ENCODE measurements at places on chromosomes 7 and 10.

DNA sequence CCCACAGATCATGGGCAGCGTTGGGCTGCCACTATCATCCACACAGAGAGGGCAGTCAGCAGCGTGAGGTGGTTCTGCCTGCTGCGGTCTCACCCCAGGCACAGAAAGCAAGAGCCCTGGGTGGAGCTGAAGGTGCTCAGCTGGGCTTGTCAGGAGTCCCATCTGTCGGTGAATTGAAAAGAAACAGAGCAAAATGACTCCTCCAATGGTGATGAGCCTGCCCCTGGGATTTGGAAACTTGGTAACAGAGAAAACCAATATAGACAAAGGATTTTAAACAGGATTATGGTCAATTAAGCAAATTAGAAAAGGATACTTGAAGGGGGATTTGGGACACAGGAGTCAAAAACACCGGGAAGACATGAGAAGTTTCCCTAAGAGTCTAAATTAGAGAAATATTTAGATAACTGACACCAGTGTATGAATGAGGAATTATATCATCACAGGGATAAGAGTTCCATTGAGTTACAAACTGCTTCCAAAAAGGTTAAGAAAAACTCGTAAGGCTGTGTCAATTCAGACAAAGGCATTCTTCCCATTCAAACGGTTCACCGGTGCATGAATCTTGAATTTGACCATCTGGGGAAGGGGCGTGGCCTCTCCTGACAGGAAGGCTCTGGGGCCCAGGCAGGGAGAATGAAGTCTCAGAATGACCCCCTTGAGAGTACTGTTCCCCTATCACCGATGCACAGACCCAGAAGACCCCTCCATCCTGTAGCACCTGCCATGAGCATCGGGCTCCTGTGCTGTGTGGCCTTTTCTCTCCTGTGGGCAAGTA is 70.0 kb upstream of the PRSS58 start:
- H3K27me3 ChIP-seq: no peaks in the 10 kb centered on the region
- H3K4me3 ChIP-seq: no peak overlapping the region
- peaks cover 61% of the 10 kb centered on the region for H3K4me1 ChIP-seq

DNA sequence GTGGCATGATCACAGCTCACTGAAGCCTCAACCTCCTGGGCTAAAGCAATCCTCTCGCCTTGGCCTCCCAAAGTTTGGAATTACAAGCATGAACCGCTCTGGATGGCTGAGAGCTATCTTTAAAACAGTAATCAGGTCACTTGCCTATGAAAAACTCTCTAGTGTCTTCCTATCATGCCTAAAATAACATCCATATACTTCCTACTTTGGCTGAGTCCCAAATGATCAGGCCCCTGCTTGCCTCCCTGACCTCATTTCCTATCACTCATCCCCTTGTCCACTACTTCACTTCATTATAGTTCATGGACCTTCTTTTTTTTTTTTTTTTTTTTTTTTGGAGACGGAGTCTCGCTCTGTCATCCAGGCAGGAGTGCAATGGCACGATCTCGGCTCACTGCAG is 28.0 kb downstream of the SEPTIN7 start:
- H3K36me3 ChIP-seq: peaks cover 18% of the 10 kb centered on the region
- peaks cover 9% of the 10 kb centered on the region for H3K4me1 ChIP-seq
- H3K4me3 ChIP-seq: no peak overlapping the region
- no peaks in the 10 kb centered on the region for H3K27me3 ChIP-seq

DNA sequence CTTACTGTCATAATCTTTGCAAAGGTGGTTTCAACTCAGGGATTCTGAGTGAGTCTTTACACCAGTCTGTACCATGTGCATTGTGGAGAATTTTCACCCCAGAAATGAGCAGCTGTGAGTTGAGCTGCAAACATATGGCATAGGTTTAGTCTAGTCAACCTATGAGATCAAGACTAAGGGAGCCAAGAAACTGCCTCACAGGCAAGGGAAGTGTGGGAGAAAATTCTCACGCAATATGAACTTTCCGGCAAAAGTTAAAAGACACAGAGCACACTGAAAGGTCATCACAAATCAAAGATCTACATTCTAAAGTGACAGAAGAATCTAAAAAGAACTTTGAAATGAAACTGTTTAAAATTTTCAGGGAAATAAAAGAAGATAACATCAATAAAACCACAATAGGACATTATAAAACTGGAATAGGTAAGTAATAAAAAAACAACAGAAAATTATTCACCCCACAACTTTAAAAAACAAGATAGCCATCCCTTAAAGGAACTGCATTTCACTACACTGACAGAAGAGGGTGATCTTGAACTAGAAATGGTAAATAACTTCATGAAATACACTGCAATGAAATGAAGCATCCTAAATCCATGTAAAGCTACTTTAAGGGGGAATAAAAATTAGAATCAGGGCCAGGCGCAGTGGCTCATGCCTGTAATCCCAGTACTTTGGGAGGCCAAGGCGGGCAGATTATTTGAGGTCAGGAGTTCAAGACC is 63.5 kb downstream of the LGI1 start:
- peaks cover 7% of the 10 kb centered on the region for H3K27me3 ChIP-seq
- H3K36me3 ChIP-seq: no peaks in the 10 kb centered on the region
- no peak overlapping the region for H3K27ac ChIP-seq

GRCh38 chr7:33677556-33677955 is 227.8 kb upstream of the BMPER start:
- H3K27me3 ChIP-seq: no peaks in the 10 kb centered on the region
- H3K4me1 ChIP-seq: no peaks in the 10 kb centered on the region
- no peak overlapping the region for H3K27ac ChIP-seq
- H3K4me3 ChIP-seq: no peak overlapping the region
- DNase-seq: no peak

- H3K4me1 ChIP-seq: no peaks in the 10 kb centered on the region
- H3K27me3 ChIP-seq: peaks cover 2% of the 10 kb centered on the region
- no peaks in the 10 kb centered on the region for H3K36me3 ChIP-seq
- no peak overlapping the region for H3K27ac ChIP-seq
- H3K4me3 ChIP-seq: no peak overlapping the region
Observed at GRCh38 chr7:145692237-145692950, 424.2 kb upstream of the CNTNAP2 start.

- no peak within 1 kb of the TSS for H3K27ac ChIP-seq
- H3K36me3 ChIP-seq: no peaks in the 10 kb centered on the region
- peaks cover 8% of the 10 kb centered on the region for H3K4me1 ChIP-seq
Observed at GRCh38 chr10:121598263-121599249, at the start of gene FGFR2. FGFR2 (minus strand) TSS chr10:121598444; CDS start chr10:121593817, 4,627 bp downstream.

DNA sequence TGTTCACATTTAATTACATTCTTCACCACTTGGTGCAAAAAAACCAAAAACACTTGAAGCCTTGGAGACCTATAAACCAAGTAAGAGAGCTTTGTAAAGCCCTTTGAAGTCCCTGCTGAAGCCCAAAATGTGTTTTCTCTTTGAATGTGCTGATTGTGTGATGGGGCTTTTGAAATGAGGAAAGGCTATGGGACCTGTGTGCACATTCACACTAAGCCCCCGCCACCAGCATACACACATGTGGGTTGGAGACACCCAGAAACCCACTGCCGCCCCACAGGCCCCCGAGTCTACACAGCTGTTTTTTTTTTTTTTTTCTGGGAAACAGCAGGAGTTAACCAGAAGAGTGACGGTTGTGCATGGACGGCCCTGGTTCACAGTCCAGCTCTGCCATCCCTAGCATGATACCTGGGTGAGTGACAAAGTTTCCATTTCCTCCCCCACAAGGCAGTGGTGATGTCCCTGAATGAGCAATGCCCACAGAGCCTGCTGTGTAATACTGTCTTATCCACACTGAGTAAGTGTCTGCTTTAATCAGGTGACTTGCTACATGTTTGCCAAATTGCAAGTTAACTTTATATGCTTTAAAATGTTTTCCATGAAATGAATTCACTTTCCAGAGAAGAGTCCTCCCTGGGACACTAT is 154.6 kb upstream of the GDF10 start:
- no peak overlapping the region for H3K27ac ChIP-seq
- no peak for DNase-seq
- H3K36me3 ChIP-seq: no peaks in the 10 kb centered on the region
- H3K27me3 ChIP-seq: no peaks in the 10 kb centered on the region
- H3K4me1 ChIP-seq: no peaks in the 10 kb centered on the region
- H3K4me3 ChIP-seq: no peak overlapping the region

- no peak for DNase-seq
- H3K27me3 ChIP-seq: peaks cover 21% of the 10 kb centered on the region
- H3K36me3 ChIP-seq: no peaks in the 10 kb centered on the region
- H3K4me1 ChIP-seq: no peaks in the 10 kb centered on the region
Observed at GRCh38 chr10:29245476-29245875, 43.4 kb upstream of the LYZL1 start.

DNA sequence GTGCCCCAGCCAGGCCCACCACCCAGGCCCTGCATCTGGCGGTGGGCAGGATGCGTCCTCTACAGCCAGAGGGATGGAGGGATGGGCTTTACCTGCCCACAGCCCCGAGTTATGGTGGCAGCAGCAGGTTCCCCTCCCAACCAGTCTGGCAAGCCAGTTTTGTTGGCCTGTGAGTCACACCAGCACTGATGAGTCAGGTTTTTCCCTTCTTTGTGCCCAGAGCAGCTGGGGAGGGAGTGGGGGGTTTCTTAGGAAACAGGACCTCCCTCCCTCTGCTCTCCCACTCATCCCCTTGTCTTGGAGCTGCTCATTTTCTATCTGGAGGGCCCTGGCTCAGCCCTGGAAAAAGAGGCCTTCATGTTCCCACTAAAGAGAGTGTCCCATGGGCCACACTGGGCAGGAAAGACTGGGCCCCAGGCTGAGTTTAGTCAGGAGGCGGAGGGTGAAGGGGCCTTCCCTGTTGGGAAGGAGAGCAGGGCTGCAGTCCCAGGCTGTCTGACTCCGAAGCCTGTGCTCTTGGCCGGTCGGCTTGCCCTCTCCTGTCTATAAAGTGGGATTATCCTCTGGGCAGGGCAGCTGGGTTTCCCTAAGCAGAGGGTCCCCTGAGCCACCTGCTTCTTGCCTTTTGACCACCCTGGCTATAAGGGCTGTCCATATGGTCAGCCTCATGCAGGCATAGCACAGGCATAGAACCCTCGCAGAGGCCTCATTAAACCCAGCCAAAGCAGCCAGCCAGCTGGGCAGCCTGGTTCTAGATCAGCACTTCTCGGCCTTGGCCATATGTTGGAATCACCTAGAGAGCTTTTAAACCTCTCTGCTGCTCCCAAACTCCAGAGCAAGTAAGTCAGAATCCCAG is 30.2 kb upstream of the ANKRD2 start:
- H3K4me1 ChIP-seq: peaks cover 30% of the 10 kb centered on the region
- H3K27ac ChIP-seq: peak overlapping the region; percentile 57
- H3K36me3 ChIP-seq: no peaks in the 10 kb centered on the region
- DNase-seq: peak; percentile 77

DNA sequence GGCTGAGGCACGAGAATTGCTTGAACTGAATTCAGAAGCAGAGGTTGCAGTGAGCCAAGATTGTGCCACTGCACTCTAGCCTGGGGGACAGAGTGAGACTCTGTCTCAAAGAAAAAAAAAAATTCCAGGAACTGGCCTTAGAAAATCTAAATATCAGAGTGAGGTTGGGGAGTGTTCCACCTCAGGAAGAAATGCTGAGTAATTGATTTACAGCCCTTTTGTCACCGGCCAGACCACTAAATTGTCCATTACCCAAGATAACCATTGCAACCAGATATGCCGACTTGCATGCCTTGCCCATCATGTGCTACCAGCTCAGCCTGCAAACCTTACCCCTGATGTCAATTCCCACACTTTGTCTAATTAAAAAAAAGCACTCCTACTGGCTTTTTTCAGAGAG is 42.4 kb downstream of the CRCP start:
- no peak overlapping the region for H3K4me3 ChIP-seq
- DNase-seq: peak; percentile 55
- no peak overlapping the region for H3K27ac ChIP-seq
- peaks cover 56% of the 10 kb centered on the region for H3K36me3 ChIP-seq

GRCh38 chr10:35387768-35388167 is 51.5 kb downstream of the CCNY start:
- H3K27me3 ChIP-seq: no peaks in the 10 kb centered on the region
- peak overlapping the region; percentile 69 for H3K27ac ChIP-seq
- no peak overlapping the region for H3K4me3 ChIP-seq
- no peaks in the 10 kb centered on the region for H3K36me3 ChIP-seq
- peaks cover 8% of the 10 kb centered on the region for H3K4me1 ChIP-seq
- no peak for DNase-seq

GRCh38 chr7:78179211-78179610 is 380.6 kb downstream of the PHTF2 start:
- no peaks in the 10 kb centered on the region for H3K27me3 ChIP-seq
- H3K4me1 ChIP-seq: no peaks in the 10 kb centered on the region
- no peak for DNase-seq
- no peaks in the 10 kb centered on the region for H3K36me3 ChIP-seq

DNA sequence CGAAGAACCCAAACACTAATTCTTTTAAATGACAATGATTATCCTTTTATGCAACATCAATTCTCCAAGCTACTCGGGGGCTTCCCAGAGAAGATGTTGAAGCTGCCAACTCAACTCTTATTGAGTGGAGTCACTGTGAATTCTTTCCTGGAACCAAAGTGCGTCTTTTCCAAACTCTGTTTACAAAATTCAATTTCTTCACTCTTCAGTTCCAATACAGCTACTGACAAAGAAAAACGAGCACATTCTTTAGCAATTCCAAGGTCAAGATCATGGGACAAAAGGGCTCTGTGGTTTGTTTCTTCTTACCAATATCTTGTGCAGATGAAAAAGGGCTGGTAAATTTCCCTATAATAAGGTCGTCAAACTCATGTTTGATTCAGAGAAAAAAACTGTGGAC is 74.2 kb downstream of the FAS start:
- no peaks in the 10 kb centered on the region for H3K4me1 ChIP-seq
- DNase-seq: no peak
- H3K36me3 ChIP-seq: no peaks in the 10 kb centered on the region
- H3K27ac ChIP-seq: no peak overlapping the region
- no peak overlapping the region for H3K4me3 ChIP-seq

- peaks cover 10% of the 10 kb centered on the region for H3K4me1 ChIP-seq
- DNase-seq: no peak
- H3K4me3 ChIP-seq: no peak overlapping the region
- no peaks in the 10 kb centered on the region for H3K27me3 ChIP-seq
- no peak overlapping the region for H3K27ac ChIP-seq
- H3K36me3 ChIP-seq: peaks cover 16% of the 10 kb centered on the region
Observed at GRCh38 chr10:21626457-21627161, 92.6 kb downstream of the MLLT10 start.

DNA sequence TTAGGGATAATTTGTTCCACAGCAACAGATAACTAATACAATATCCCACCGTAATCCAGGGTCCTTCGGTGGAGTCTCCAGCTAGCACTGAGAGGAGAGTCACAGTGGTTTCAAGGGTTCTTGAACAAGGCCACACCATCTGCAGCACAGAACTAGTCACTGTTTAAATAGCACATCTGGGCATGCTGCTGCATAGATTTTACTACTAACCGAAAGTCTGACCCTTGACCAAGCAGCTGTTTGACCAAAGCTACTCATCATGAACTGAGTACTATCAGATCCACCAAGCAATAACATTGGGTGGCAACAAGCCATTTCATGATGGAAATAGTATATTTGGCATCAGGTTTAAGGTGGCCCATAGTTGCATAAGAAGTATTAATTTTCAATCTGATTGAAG is 53.2 kb downstream of the ANKMY2 start:
- H3K4me3 ChIP-seq: no peak overlapping the region
- no peak for DNase-seq
- H3K27me3 ChIP-seq: no peaks in the 10 kb centered on the region
- H3K36me3 ChIP-seq: no peaks in the 10 kb centered on the region
- no peak overlapping the region for H3K27ac ChIP-seq

- H3K27me3 ChIP-seq: no peaks in the 10 kb centered on the region
- no peaks in the 10 kb centered on the region for H3K4me1 ChIP-seq
- no peak overlapping the region for H3K4me3 ChIP-seq
- no peaks in the 10 kb centered on the region for H3K36me3 ChIP-seq
Observed at GRCh38 chr7:81062755-81063154, 143.9 kb upstream of the SEMA3C start.
